ENCODE measurements at places on chromosomes 7 and 10.

GRCh38 chr7:65953001-65953720 lies 28.9 kb downstream of the GUSB start:
- DNase-seq = no peak

DNA sequence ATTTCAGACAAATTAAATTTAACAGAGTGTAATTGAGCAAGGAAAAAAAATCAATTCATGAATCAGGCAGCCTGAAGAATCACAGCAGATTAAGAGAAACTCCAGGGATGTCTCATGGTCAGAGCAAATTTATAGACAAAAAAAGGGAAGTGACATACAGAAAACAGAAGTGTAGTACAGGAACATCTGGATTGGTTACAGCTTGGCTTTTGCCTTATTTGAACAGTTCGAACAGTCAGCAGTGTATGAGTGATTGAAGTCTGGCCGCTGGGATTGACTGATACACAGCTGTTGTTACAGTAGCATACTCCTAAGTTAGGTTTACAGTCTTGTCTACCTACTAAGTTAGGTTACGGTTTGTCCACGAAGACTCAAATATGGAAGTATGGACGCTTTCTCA lies 255.3 kb downstream of the HPSE2 start:
- no peak for DNase-seq

- DNase-seq = no peak
These were observed 17.1 kb downstream of the YKT6 start for GRCh38 chr7:44217852-44218402.

DNA sequence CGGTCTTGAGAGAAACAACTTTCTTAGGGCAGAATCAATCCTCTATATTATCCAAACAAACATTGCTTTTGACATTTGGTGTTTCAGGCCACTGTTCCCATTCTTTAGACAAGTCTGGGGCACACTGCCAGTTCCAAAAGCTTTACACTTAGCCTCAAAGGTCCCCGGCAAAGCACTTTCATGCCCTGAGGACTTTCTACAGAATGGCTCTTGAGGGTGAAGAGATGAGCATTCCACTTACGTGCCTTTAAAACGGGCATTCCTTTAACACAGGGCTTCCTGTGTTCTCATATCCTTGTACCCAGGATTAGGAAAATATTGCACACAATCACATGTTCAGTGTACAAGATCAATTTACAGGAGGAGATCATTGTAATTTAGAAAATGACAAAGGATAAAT lies 13.1 kb upstream of the TMEM213 start:
- no peak for DNase-seq

DNA sequence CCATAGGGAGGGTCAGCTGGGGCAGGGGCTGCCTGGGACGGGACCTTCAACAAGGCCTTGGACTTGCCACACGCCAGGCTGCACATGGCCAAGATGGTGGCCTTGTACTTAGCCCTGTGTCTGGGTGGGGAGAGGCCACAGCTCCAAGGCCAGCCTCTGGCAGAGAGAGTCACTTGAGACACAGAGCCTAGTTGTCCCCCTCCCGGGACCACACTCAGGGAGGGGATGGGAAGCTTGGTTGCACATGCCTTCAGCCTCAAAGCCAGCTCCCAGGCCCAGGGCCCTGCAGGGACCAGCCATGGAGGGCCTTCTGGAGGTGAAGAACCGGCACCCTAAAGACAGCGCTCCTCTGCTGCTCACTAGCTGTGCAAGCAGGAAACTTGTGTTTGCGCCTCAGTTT lies 16.7 kb downstream of the MMRN2 start:
- DNase-seq = no peak

DNA sequence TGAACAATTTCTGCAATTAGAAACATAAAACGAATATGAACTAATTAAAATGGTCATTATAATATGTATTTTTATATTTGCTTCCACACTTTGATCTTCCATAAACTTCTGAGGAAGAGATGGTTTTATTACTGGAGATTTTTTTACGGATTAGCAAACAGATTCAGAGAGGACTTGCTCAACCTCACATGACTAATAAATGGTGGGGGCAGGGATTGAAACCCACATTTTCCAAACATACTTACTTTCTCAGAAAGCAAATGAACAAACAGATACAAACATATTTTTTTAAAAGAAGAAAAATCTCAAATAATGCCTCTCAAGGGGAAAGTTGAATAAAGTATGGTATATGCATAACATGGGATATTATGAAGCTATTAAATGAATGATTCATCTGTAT lies 18.3 kb downstream of the ANKMY2 start:
- no peak for DNase-seq

- no peak for DNase-seq
These were observed 258.7 kb downstream of the ZMYND11 start for GRCh38 chr10:393787-394438.

DNA sequence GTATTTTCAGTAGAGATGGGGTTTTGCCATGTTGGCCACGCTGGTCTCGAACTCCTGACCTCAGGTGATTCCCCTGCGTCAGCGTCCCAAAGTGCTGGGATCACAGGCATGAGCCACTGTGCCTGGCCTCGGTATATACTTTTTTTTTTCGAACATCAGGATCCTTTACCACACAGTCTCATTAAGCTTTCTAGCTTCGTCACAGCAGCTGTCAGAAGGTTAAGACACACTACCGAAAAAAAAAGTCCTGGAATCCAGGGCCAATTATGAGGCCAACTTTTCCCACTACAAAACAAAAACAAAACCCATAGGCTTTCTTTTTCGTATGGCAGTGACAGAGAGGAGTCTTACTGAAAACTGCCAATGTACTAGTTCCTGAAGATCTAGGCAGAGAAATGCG lies 30.7 kb downstream of the ZC3HC1 start:
- no peak for DNase-seq

DNA sequence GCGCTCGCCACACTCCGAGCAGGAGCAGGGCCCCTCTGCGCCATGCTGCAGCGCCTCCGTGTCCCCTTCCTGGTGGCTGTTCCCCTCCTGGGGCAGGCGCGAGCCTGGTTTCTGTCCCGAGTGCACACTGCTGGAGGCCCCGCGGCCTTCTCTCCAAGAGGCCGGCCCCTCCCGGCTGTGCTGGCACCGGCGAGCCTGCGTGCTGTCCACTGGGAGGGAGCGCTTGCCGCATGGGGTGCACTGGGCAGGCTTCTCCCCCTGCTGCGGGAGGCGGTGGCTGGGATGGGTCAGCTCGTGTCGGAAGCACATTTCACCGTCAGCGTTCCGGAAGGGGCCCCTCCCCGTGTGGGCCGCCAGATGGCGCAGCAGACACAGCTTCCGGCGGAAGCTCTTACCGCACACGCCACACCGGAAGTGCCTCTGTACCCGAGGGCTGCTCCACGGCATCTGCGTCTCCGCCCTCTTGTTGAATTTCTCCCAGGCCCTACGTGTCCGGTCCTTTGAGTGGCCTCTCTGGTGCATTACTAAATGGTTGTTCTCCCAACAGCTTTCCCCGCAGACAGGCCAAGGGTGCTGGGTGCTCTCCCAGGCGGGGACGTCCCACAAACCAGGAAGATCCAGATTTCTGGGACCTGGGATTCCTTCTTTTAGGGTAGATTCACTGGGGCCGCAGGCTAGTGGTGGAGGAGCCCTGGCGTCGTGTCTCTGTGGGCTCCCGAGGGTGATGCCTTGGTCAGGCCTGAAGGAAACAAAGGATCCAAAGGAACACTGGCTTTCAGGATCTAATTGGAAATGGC lies 18.7 kb downstream of the ZNF786 start:
- no peak for DNase-seq

DNA sequence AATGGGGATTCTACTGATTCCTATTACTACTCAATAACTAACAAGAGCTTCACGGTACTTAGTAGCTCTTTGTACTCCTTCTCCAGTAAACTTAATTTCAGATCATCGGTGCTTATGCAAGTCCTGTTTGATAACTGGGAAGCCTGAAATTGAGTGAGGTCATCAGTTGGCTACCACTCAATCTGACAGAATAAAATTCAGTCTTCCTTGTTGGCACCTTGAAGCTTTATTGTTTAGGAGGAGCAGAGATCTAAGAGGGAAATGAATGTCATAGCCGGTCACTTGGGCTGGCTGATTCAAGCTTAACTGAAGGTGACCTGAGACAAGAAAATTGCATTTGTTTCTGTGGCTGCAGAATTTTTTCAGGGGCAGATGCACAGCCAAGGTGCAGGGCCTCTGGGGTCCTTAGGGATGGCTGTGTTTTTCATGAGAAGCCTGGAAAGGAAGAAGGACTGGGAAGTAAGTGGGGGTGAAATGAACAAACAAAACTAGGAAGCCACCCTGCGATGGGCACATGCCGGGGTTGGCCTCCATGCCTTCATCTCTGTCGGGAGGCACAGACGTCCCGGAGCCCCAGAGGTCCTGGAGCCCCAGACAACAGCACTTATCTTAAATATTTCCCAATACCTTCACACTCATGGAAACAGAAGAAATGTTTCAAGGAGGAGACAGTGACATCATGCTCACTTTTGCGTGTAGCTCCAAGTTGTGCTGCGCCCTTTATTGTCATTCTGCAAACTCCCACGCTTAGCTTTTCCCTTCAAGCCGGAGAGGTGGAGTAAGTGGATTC lies 85.0 kb upstream of the KIF5B start:
- no peak for DNase-seq

DNA sequence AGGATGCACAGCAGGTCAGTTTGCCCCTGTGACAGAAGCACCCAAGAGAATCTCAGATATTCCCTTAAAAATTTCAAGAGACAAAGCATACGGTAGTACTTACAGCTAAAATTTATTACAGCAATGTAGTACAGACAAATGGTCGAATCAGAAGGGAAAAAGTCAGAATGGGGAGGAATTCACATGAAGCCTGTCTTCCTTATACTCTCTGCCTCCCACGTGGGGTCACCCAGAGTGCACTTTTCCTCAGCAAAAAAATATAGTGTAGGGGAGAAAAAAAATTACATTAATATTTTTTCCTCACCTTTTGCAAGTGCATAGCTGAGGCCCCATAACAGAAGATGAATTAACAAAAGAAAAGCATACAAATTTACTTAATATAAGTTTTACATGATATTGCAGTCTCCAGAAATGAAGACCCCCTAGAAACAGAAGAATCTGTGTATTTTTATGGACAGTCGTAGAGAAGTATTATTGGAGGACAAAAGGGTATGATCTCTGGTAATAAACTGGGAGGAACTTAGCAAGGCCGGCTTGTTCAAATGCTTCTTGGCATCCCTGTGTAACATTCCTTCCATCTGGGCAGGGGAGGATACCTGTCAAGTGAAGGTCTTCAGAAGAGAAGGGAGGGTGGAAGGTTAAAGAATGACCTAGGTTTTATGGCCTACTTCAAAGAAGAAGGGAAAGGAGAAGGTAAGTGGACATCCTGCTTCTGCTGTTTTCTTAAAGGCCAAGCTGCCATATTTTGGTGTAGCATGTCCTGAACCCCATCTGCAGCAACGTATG lies 270.6 kb upstream of the MAGI2 start:
- no peak for DNase-seq

Measured in adrenal gland (tissue), 19 donors.